Non-pigmented ciliary epithelial cell (primary cell): ENCODE measurements at places on chromosomes 1 and 21.
A peak's percentile ranks its signal among the peaks of the same experiment; 100 is the strongest.

DNA sequence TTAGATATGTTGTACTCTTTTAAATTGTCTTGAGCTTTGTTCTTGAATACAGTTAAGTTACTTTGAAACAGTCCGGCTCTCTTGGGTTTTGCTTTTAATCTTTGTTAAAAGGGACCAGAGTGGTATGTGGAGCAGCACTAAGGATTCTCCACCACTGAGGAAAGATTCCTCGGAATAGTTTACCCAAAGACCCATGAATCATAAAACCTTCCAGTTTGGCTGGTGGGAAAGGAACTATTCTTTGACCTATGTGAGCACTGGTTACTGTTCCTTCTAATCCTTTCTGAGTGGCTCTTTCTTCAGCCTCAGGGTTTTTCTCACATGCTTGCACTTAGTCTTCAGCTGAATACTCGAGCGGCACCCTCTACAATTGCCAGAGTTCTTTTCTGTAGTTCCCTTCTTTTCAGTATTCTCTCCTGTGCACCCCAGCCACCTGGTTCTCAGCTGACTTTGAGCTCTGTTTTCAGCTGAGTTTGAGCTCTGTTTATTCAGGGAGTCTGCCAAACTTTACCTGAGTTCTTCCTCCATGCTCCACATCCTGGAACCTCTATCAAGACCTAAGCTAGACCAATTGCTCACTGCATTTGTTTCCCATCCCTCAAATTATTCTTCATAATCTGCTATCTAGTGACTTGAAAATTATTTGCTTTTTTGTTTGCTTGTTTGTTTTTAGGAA is 253.8 kb upstream of the PLXNA2 start:
- no peak for DNase-seq

DNA sequence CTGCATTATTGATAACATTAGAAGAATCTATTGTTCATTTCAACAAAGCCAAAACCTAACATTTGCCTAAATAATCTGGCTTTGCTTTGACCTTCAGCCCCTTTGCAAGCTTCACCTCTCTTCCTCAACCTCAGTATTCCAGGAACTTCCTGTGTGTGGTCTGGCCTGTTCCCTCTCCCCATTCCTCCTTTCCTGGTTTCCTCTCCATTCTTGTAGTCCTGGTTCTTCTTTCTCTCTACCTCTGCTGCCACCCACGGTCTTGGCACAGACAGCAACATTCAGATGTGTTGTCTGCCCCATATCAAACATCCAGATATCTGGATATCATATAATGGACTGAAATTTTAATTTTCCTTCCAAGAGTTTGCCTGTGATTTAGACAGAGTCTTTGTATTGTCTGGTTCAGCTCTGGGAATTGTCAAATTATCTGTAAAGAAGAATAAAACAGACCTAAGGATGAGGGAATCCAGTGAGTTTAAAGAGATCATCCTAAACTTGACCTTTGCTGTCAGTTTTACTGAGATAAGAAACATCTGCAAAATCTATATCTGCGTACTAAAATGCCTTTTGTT is 148.1 kb upstream of the KCTD3 start:
- DNase-seq: no peak

DNA sequence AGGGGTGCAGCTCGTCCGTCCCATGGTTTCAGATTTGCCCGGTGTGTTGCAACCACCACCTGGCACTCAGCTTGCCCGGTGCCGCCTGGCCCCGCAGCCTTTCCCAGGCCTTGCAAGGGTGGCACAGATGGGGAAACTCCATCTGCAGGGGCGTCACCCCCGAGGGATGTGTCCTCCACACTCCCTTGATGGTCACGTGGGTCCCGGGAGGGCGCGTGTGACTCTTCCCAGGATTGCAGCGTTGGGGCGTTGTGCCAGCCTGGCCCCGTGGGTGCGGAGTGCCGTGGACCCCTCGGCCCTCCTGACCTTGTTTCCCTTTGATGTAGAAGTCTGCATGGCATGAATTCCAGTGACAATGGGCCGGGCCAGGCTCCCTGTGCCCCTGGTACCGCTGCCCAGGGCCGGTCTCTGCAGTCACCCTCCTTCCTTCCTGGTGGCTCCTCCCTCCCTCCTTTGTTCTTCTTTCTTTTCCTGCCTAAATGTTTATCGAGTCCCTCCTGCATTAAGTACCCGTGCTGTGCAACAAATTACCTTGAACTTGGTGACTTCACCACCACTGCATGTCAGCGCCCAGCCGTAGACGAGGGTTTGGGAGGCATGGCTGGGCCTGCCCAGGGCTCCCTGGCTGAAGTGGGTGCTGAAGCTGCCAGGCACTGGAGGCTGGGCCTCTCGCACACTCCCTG is 22.9 kb downstream of the RRP1 start:
- DNase-seq: no peak

GRCh38 chr1:152049291-152050083 is 12.7 kb upstream of the S100A11 start:
- no peak for DNase-seq

DNA sequence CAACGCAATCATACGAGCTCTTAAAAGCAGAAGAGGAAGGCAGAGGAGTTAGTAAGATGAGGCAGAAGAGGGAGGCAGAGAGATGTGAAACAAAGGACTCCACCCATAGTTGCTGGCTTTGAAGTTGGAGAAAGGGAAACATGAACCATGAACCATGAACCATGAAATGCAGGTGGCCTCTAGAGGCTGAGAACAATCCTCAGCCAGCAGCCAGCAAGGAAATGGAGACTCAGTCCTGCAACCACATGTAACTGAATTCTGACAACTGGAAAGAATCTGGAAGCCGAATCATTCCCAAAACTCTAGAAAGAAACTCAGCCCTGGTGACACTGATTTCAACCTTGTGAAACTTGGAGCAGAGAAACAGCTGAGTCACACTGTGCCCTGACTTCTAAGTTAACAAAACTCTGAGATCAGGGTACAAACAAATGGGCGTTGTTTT is 10.1 kb downstream of the DIPK1A start:
- DNase-seq: no peak

DNA sequence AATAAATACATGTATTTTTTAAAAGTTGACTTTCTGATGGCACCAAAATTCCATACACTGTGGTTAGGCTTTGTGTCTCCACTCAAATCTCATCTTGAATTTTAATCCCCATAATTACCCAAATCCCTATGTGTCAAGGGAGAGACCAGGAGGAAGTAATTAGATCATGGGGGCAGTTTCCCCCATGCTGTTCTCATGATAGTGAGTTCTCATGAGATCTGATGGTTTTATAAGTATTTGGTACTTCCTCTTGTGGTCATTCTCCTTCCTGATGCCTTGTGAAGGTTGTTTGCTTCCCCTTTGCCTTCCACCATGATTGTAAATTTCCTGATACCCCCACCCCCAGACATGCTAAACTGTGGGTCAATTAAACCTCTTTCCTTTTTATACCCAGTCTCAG is 1218.4 kb upstream of the PRMT6 start:
- no peak for DNase-seq

DNA sequence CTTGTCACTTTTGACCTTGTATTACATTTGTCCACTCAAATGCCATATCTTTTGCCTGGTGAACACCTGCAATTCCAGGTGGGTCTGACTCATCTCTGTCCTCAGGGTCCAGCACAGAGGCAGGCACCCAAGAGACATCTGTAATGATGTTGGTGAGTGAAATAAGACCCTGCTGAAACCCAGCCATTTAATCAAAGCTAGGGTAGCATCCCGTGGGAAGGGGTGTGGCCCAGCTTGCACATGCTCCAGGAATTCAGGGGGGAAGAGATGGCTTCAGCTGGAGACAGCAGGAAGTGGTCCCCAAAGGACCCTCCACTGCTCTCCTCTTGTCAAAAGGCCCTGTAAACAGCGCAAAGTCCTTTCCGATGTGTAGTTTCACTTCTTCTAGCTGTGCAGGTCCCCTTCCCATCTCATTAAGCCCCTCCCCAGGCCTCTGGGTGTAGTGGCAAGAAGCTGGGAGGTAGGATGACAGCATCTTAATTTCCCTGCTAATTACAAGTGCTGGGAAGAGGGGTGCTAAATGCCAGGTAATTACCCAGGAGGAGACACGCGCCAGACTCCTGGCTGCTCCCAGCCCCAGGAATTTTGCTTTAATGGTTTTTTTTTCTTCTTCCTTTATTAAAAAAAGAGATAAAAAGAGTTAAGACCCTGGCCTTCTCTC is 54.4 kb upstream of the TRABD2B start:
- no peak for DNase-seq

DNA sequence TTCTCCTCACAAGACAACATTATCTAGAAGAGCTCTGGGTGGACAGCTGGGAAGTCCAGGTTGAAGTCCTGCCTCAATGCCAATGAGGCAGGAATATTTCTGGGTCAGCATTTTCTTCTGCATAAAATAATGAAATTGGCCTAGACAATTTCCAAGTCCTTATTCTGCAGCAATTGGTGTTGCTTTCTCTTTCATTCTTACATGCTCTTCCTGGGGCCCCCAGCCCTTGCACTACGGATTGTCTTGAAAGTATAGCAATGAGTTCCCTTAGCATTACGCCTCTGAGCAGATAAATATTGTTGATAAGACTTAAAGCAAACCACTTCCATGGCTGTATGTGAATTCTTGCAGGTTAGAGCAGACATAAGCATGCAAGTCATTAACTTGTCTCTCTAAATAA is 188.5 kb downstream of the TGFBR3 start:
- DNase-seq: no peak

DNA sequence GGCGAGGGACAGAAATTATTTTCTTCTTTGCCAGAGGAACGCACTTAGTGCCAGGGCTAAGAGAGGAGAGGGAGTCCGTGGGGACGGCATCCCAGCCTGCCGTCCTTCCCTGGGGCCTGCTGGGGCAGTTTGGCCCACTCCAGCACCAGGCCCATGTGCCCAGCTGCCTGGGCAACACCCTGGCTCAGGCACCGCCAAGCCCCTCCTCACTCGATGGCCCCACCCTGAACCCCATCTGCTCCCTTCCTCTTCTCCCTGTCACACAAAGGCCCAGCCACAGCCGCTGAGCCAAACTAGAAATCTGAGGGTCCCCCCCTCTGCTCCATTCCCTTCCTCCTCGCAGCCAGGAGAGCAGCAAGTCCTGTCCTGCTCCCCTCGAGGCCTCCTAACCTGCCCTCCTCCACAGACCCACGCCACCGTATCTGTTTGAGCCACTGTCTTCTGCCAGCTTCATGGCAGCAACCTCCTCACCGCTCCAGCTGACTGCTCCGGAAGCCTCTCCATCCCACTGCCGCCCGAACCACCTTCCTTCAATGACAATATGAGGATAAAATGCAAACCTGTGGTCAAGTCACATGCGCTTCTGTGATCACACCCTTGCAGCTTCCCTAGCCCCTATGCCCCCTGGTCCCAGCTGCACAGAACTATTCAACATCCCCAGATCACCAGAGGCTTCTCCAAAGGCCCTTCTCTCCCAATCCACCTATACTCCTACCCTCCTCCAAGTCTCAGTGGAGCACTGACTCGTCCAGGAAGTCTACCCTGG is 8.4 kb upstream of the TNNI1 start:
- DNase-seq: no peak

DNA sequence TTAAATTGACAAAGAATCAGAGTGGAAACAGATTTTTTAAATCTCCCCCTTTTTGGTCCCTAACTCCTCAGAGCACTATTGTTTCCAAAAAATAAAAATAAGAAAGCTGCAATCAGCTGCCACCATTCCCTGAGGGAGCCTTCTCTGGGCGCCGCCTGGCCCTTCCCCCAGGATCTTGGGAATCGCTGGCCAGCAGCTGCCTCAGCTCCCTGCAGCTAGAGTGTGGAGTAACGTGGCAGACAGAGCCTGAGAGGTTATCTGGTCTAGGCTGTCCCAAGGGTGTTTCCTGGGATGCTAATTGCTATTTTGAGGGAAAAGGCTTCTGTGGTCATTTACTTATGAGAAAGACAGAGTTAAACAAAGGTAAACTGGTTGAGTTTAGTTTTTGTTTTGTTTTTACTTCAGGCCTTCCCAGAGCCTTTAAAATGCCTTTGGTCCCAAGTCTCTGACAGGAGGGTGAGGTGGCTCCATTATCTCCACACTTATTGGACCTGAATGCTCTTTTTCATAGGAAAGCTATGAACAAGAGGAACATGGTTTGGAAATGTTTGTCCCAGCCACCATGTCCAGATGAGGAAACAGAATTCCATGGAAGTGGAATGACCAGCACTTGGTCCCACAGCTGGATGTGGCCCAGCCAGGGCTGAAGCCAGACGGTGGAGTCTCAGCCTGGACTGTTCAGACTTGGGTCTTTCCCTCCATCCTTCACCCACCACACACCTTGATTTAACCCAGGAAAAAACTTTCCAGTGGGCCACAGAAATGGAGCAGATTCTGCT is 14.1 kb upstream of the KIAA1614 start:
- DNase-seq: no peak

- DNase-seq: peak; percentile 82
These were observed 182.7 kb upstream of the PTBP2 start for GRCh38 chr1:96538883-96539282.

- no peak for DNase-seq
These were observed 2.1 kb downstream of the KCNN3 start for GRCh38 chr1:154867841-154868605.

- DNase-seq: no peak
These were observed 590.4 kb downstream of the PLPP3 start for GRCh38 chr1:55988963-55989452.

GRCh38 chr1:35883635-35884101 is 659 bp downstream of the AGO1 start:
- DNase-seq: no peak

DNA sequence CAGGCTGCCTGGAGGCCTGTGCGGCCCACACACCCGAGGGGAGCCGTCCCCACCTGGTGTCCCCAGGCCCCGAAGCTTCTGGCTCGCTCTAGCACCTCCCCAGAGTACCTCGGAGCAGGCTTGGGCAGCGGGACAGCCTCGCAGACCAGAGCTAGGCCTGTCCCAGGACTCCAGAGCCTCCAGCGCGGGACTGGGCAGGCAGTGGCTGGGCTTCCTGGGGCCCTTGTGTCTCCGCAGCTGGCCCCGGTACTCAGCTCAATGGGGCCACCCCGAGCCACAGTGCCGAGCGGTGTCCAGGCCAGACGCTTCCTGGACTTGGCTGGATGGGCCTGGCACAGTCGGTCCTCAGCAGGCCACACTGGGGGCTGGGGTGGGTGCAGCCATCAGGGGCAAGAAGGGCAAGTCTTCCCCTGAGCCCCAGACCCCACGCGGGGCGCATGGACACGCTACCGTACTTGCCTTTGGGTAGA is 4.9 kb downstream of the SCNN1D start:
- no peak for DNase-seq

GRCh38 chr1:38990386-38990737 is 714 bp upstream of the AKIRIN1 start:
- no peak for DNase-seq

- DNase-seq: no peak
These were observed 6.0 kb upstream of the LRRC71 start for GRCh38 chr1:156914440-156914856.

DNA sequence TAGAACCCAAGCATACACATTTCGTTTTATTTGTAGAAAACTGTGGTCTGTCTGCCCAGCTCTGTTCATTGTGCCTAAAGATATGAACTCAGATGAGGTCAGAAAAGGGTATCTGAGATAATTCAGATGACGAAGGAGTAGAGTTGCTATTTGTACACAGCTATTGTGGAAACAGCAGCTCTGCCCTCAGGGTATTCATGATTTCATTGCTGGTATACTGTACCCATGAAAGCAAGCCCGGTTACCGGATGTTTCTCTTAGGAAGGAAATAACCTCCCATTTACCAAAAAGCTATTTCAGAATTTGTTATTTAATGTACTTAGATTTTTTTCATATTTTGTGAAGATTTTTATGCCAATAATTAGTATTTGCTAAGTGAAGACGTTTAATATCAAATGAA is 37.8 kb downstream of the SMAP2 start:
- DNase-seq: no peak
